AG10803 (cell line): ENCODE measurements at places on chromosomes 12 and 14.
A peak's percentile ranks its signal among the peaks of the same experiment; 100 is the strongest.

DNA sequence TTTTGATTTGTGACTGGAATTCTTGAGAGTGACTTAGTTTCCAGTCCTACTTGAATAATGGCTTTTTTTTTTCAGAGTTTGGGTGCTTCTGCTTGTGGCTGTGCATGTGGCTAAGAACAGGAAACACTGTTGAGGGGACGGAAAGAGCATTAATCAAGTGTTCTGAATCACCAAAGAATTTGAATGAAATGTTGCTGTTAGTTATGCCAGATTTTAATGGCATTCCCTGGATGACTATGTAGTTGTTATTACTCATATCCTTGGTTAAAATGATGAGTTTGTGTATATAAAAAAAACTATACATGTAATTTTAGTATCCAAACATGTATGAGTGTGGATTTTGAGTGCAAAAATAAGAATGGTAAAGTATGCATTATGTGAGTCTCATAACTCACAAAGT, 347.9 kb downstream of the BCAT1 start:
- DNase-seq: peak; percentile 67

DNA sequence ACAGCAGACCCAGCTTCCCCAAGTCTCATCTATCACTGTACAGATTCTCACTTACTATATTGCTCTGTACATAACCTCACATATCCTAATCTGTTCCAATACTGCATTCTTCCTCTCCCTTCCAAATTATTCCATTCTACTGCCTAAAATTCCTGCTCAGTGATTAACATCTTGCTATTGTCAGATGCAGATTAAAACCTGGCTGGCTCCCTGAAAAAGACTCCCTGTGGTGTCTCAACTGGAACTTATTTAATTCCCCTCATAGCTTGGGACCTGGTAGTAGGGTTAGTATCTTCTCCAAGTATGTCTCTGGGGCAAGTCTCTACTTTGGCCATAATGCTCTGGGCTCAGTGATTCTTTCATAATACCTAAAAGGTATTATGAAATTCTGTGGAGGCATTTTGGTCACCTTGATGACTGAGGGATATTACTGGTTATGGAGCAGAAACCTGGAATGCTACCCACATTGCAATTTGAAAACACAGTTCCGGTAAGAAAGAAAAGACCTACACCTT, 55.8 kb downstream of the PAWR start:
- DNase-seq: peak; percentile 95

DNA sequence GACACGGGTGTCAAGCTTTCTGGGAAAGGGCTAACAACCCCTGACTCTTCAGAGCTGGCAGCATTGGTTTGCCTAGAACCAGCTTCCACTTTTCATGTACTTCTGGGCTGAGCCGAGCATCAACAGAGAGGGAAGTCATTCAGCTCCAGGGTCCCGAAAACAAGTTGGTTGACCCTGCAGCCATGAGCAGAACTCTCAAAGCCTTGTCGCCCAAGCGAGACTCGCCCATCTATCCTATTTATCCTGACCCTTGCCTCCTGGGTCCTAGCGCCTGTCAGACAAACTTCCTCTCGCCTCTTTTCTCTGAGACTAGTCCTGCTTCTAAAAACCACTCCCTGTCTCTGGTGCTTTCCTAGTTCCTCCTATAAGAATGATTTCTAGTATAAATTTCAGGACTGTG, 47.9 kb downstream of the ASCL4 start:
- no peak for DNase-seq

DNA sequence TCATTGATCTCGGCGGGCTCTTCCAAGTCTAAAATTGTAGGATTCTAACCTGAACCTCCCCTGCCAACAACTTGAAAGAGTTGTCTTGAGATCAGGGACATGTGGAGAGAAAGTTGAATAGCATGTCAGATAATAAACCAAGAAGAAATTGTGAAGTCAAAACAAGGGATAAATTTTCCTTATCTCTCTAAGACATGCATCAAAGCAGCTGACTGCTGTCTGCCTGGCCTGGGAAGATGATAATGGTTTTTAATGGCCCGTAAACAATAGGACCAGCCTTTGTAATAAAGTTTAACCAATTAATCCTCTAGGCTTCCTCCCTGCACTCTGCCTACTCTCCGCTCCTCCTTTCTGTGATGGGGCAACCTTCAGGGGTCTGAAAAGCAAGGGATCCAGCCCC, 67.9 kb downstream of the DPF3 start:
- DNase-seq: no peak

DNA sequence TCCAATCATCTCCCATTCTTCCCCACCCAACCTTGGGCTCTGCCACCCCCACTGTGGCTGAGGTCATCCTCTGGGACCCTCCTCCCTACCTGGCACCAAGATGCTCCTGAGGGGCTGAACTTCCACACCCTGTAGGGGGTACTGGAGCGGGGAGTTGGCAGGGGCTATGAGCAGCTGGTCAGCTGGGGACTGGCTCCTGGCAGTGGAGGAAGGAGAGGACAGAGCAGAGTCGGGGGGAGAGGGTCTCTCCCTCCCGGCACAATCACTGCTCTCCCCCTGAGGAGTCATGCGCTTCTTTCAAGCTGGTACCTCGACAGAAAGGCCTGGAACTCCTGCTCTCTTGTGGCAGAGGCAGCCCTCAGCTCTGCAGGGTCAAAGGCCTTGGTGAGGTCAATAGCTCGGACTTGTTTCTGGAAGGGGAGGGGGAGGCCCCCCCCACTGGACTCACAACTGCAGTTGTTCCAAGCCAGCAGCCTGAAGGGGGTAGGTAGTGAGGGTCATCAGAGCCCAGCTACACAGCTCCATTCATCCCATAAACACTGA, 2.0 kb downstream of the B4GALNT1 start:
- DNase-seq: no peak

- no peak for DNase-seq
These were observed 6.8 kb downstream of the VRK1 start for GRCh38 chr14:96803958-96804357.

- DNase-seq: no peak
These were observed 623.3 kb upstream of the FOXG1 start for GRCh38 chr14:28143316-28143715.

DNA sequence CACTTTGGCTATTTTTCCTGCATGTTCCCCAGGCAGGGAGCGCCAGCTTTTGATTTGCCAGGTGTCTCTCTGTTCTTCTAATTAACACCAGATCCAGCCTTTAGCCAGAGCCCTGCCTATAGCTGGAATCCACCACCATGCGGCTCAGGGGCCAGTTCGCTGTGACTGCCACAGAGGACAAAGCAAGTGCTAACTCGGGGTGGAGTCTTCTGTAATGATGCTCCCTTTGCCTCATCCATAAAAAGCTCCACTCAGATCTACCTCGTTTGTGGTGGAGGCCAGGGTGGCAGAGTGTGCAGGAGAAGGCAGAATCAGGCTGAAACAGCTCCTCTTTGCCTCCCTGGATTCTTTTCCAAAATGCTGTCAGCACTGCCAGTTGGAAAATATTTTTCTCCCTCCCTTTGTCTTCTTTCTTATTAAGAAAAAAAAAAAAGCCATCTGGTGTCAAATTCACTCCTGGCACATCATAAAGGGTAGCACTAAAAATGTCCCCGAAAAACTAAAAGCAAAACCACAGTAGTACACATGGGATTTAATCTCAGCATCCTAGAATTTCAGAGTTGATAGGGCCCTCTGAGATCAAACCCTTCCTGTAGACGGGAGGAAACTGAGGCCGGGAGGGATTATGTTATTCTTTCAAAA, 18.0 kb upstream of the CTDSP2 start:
- DNase-seq: peak; percentile 75

- DNase-seq: no peak
These were observed 20.5 kb downstream of the BRAP start for GRCh38 chr12:111664961-111665865.

- DNase-seq: no peak
These were observed 8.0 kb upstream of the KRT8 start for GRCh38 chr12:52912711-52913430.

GRCh38 chr12:124377981-124378509, 83.2 kb downstream of the RFLNA start:
- DNase-seq: no peak

DNA sequence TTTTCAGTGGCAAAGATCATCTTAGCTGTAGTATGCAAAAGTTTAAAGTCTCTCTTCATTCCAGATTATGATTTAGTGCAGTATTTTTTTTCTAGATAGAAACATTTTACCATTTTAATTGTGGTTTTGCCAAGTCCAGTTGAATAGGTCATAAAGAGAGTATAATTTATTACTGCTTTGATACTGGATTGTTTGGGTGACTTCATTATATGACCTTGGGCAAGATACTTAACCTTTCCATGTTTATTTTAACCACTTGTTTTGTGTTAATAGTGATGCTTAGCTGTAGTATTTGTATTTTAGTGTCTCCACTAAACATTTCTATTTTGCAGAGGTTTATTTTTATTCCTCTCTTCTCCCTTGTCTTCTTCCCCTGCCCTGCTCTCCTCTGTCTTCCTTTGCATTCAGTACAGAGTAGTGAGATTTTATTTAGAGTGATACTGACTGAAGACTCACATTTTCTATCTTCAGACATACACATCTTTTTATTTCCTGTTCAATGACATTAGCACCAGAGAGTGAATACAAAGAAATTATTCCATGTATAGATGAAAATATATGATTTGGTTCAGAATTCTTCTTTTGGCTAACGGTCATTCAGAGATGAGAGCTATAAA, 215.2 kb downstream of the ERC1 start:
- no peak for DNase-seq

GRCh38 chr12:19799216-19799615, 359.9 kb downstream of the AEBP2 start:
- DNase-seq: no peak
